HT-29 (cell line): ENCODE measurements at places on chromosomes 2 and 18.
A peak's percentile ranks its signal among the peaks of the same experiment; 100 is the strongest.

DNA sequence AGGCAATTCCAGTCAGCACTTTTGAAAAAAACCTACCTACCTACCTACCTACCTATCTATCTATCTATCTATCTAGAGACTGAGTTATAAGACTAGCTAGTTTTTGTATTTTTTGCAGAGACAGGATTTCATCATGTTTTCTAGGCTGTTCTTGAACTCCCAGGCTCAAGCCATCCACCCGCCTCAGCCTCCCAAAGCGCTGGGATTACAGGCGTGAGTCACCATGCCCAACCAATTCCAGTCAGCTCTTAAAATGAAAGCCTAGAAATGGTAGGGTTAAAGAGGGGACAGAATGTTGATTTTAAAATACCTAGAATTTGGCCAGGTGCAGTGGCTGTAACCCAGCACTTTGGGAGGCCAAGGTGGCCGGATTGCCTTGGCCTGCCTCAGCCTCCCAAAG, 19.1 kb downstream of the MSH2 start:
- DNase-seq, result no peak

DNA sequence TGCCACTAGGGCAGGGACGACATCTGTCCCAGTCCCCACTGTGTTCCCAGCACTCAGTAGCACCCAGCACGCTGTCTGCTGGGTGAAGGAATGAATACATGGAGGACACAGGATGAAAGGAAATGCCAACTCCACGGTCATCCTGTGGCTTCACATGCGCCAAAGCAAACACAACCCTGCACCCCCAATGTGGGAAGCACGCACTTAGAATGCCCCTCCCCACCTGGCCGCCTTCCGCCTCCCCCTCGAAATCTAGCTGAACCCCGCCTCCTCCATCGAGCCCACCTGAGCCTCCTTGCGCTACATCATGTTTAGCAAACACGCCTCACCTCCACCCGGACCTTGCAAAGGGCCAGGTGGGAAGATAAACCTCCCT, 33.9 kb downstream of the ADCY3 start:
- DNase-seq, result no peak

GRCh38 chr2:8579485-8580085, 102.3 kb upstream of the ID2 start:
- no peak for DNase-seq

DNA sequence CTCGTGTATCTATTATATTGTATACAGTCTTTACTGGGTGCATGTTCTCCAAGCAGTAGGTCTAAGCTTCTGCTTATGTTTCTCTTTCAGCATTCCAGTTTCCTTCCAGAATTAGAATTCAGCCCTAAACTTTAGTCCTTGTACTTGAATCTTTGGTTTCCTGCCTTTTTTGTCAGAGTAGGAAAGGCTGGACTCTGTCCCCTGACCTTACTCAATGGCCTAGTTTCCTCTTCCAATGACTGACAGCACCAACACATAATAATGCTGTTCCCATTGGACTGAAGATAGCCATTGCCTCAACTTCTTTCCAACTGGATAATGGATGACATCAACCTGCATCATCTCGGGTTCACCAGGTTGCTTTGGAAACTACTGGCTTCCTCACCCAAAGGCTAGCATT, 217.0 kb downstream of the FIGN start:
- no peak for DNase-seq

- peak; percentile 44 for DNase-seq
Measured at GRCh38 chr2:229780856-229781773, 66.8 kb upstream of the DNER start.

GRCh38 chr2:36357847-36358659, 2.5 kb downstream of the CRIM1 start:
- peak; percentile 71 for DNase-seq
